ENCODE measurements at places on chromosomes 3 and 15. TPM values are rescaled to one million over a fixed set of nuclear protein-coding genes. Genes with fewer than 3 reads are reported as not detected.
A peak's percentile ranks its signal among the peaks of the same experiment; 100 is the strongest.

- H3K27ac ChIP-seq = no peak overlapping the region
- no peaks in the 10 kb centered on the region for H3K4me1 ChIP-seq
- H3K27me3 ChIP-seq = no peaks in the 10 kb centered on the region
- H3K4me3 ChIP-seq = no peak overlapping the region
- peak; percentile 64 for DNase-seq
Observed at GRCh38 chr15:52735231-52736089, 54.7 kb downstream of the ONECUT1 start.

DNA sequence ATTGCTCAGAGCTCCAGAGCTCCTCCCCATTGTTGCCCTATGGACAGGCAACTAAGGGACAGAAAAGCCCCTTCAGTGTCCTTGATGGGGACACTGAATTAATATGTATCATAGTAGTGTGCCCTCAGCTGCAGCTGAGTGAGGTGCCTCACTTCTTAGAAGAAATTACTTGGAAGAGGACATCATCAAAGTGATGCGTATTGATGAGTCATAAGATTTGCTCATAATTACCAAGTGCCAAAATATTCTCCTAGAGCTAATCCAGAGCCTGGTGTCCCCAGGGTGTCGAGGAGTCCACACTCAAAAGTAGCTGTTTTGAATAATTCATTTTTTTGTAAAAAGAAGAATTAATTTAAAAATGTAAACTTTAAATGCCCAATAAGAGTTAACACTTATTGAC lies 200.7 kb upstream of the SEMA6D start:
- H3K4me3 ChIP-seq = no peak overlapping the region
- no peaks in the 10 kb centered on the region for H3K36me3 ChIP-seq
- peaks cover 6% of the 10 kb centered on the region for H3K4me1 ChIP-seq
- H3K27me3 ChIP-seq = peaks cover 100% of the 10 kb centered on the region

DNA sequence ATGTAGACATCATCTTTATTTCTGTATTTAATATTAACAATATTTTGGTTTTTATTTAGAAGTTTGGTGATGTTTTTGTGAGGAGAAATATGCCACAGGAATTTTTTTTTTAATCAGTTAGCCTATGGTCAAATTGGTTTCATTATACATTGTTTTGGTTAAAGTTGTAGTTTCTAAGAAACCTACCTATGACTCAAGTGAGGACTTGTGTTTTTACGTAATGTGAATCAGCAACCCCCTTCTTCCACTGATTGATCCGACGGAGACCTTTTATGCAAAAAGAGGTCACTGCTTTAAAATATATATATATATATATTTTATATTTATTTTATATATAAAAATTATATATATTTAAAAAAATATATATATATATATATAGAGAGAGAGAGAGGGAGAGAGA lies 698.1 kb downstream of the FHIT start:
- H3K27me3 ChIP-seq = no peaks in the 10 kb centered on the region
- H3K27ac ChIP-seq = no peak overlapping the region
- no peaks in the 10 kb centered on the region for H3K36me3 ChIP-seq
- H3K4me1 ChIP-seq = peaks cover 4% of the 10 kb centered on the region
- no peak overlapping the region for H3K4me3 ChIP-seq
- no peak for DNase-seq

DNA sequence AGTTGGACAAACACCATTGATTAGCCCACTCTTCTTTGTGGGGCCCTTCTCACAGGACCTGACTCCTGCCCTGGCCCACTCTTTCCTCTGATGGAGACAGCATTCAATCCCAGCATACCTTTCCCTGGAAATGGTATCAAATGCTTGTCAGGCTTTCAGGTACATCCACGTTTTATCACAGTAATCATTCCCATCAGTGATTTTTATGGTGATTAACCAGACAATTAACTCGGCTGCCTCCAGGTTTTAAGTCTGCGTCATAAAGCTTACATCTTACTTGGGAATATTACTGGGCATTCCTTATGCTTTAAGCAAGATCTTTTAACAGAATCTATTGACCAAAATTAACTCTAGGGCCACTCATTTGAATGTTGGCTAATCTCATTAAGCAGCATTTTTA lies 33.4 kb downstream of the LRRK1 start:
- no peak for DNase-seq
- H3K36me3 ChIP-seq = no peaks in the 10 kb centered on the region
- no peak overlapping the region for H3K27ac ChIP-seq

DNA sequence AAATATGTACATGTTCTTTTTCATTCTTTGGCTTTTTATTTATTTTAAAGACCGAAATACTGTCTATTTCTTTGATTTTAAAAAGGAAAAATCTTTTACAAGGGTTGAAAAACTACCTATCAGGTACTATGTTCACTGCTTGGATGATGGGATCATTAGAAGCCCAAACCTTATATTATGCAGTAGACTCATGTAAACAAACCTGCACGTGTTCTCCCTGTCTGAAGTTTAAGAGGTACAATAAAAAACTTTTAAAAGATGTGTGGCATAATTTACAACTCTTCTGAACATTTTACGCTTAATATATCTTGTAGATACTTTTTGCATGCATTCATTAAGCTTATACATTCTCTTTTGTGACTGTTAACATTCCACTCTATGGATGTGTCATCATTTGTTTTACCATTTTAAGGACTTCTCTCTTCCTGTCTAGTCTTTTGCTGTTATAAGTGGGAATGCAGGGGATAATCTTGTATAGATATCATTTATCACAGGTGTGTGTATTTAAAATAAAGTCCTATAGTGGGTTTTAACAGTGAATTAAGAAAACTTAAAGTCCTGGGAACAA lies 6.2 kb downstream of the MGA start:
- no peak overlapping the region for H3K4me3 ChIP-seq
- peaks cover 23% of the 10 kb centered on the region for H3K4me1 ChIP-seq
- no peak for DNase-seq
- no peaks in the 10 kb centered on the region for H3K36me3 ChIP-seq

- no peak overlapping the region for H3K27ac ChIP-seq
- DNase-seq = no peak
- H3K4me1 ChIP-seq = peaks cover 19% of the 10 kb centered on the region
- H3K27me3 ChIP-seq = peaks cover 29% of the 10 kb centered on the region
- H3K36me3 ChIP-seq = no peaks in the 10 kb centered on the region
Observed at GRCh38 chr3:173401369-173401768, 3.8 kb downstream of the NLGN1 start.

- no peaks in the 10 kb centered on the region for H3K36me3 ChIP-seq
- DNase-seq = no peak
- no peaks in the 10 kb centered on the region for H3K4me1 ChIP-seq
- H3K27ac ChIP-seq = no peak overlapping the region
- H3K27me3 ChIP-seq = peaks cover 25% of the 10 kb centered on the region
Observed at GRCh38 chr15:28456476-28457395, 76.0 kb downstream of the GOLGA8G start.

GRCh38 chr3:64552160-64552559 lies 135.6 kb downstream of the ADAMTS9 start:
- no peaks in the 10 kb centered on the region for H3K4me1 ChIP-seq
- H3K27me3 ChIP-seq = no peaks in the 10 kb centered on the region
- H3K36me3 ChIP-seq = no peaks in the 10 kb centered on the region
- H3K27ac ChIP-seq = no peak overlapping the region

- no peak for DNase-seq
- no peak overlapping the region for H3K4me3 ChIP-seq
- no peaks in the 10 kb centered on the region for H3K36me3 ChIP-seq
- no peaks in the 10 kb centered on the region for H3K4me1 ChIP-seq
Observed at GRCh38 chr3:127065561-127066290, 82.8 kb downstream of the PLXNA1 start.

DNA sequence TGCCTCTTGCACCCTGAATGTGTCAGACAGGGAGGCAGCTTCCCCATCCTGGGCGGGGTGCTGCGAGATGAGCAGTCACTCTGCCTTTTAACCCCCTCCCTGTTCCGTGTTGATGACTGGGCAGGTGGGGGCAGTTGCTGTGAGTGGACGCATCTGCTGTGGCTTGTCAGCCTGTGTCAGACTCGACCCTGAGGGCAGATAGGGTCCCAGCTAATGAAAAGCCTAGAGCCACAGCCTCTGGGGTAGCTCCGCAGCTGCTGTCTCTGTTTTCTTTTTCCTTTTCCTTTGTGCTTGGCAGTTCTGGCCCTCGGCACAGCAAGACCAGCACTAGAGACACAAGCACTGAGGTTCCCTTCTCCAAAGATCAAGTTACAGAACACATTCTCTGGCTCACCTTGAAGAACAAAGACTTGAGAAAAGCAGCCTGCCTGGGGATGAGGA lies 43.0 kb upstream of the GLCE start:
- no peaks in the 10 kb centered on the region for H3K36me3 ChIP-seq
- H3K4me1 ChIP-seq = no peaks in the 10 kb centered on the region
- H3K27me3 ChIP-seq = no peaks in the 10 kb centered on the region
- no peak overlapping the region for H3K4me3 ChIP-seq
- no peak overlapping the region for H3K27ac ChIP-seq

- peak; percentile 46 for DNase-seq
- H3K4me1 ChIP-seq = peaks cover 3% of the 10 kb centered on the region
- no peaks in the 10 kb centered on the region for H3K27me3 ChIP-seq
- no peaks in the 10 kb centered on the region for H3K36me3 ChIP-seq
- no peak overlapping the region for H3K4me3 ChIP-seq
Observed at GRCh38 chr15:48352474-48353072, 21.3 kb downstream of the DUT start.

DNA sequence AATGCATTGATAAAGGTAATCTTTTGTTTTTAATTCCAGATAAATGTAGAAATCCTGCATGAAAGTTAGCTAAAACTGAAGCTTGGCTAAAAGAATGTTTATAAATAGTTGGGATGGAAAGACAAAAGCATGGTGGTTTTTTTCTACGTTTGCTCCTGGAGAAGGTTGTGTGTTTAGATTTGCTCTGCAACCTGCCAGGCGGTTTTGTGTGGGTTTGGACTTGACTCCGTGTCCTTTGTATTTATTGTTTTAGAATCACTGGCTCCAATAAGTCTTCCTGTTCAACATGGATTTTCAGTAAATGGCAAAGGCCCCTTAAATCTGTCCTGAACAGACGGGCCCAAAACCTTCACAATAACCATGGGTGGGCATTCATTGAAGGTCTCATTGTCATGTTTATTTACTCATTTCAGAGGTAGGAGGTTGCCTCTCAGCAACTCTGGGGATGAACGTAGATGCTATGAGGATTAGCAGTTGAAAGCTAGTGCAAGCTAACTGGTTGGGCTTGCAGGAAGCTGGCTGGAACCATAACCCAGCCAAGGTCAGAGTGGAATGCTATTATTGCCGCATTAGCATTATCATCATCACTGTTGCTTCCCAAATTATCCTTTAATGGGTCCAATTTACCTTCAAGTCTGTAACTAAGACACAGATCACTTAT lies 60.6 kb upstream of the ADAMTS9 start:
- no peak overlapping the region for H3K27ac ChIP-seq
- H3K4me1 ChIP-seq = no peaks in the 10 kb centered on the region
- DNase-seq = no peak

GRCh38 chr15:68340726-68341671 lies 63.5 kb downstream of the FEM1B start:
- peaks cover 12% of the 10 kb centered on the region for H3K4me1 ChIP-seq
- no peak overlapping the region for H3K4me3 ChIP-seq
- H3K36me3 ChIP-seq = no peaks in the 10 kb centered on the region

- DNase-seq = no peak
- H3K27ac ChIP-seq = no peak overlapping the region
- no peaks in the 10 kb centered on the region for H3K36me3 ChIP-seq
- H3K4me1 ChIP-seq = no peaks in the 10 kb centered on the region
- H3K4me3 ChIP-seq = no peak overlapping the region
- no peaks in the 10 kb centered on the region for H3K27me3 ChIP-seq
Observed at GRCh38 chr3:117543521-117543920, 833.9 kb downstream of the TUSC7 start.

- no peak for DNase-seq
- H3K27me3 ChIP-seq = no peaks in the 10 kb centered on the region
Observed at GRCh38 chr3:27963519-27963918, 241.4 kb upstream of the EOMES start.

DNA sequence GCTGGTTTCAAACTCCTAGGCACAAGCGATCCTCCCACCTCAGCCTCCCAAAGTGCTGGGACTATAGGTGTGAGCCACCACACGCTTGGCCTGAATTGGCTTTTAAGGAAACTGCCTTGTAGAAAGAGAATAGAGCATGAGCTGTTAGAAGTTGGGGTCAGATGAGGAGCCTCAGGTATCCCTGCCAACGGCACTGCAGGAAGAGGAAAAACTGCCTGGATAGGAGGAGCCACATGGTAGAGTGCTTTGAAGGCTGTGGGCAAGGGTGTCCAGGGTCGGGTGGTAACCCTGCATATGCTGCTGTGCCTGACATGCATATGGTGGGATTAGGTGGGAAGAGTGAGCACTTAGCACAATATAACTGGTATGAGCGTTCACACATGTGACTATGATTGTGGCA lies 55.0 kb downstream of the BSN start:
- no peak overlapping the region for H3K27ac ChIP-seq
- H3K4me3 ChIP-seq = no peak overlapping the region
- no peaks in the 10 kb centered on the region for H3K4me1 ChIP-seq
- no peak for DNase-seq

- H3K27me3 ChIP-seq = no peaks in the 10 kb centered on the region
- no peak for DNase-seq
Observed at GRCh38 chr3:101518421-101518871, 5.4 kb upstream of the SENP7 start.

DNA sequence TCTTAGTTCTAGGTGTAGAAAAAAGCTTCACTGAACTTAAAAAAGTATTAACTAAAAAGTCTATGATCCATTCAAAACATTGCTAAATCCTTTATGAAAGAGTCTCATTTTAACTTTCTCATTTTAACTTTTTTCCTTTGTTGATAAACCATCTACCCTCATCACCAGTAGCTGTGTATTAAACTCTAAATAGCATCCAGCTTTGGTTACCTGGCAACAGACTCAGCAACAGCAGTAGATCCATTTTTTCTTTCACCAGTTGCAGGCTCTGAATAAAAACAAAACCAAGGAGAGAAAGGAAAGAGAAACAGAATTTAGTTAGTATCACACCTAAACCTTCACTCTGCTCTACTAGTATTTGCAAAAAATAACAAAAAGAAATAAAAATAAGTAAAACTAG lies 51.6 kb downstream of the TP53BP1 start:
- H3K36me3 ChIP-seq = peaks cover 10% of the 10 kb centered on the region
- peaks cover 10% of the 10 kb centered on the region for H3K4me1 ChIP-seq
- DNase-seq = no peak
- H3K27ac ChIP-seq = peak overlapping the region; percentile 64
- no peaks in the 10 kb centered on the region for H3K27me3 ChIP-seq

- DNase-seq = no peak
- no peak overlapping the region for H3K4me3 ChIP-seq
- H3K4me1 ChIP-seq = no peaks in the 10 kb centered on the region
- H3K36me3 ChIP-seq = no peaks in the 10 kb centered on the region
- no peaks in the 10 kb centered on the region for H3K27me3 ChIP-seq
Observed at GRCh38 chr3:161598639-161599038, 102.0 kb downstream of the OTOL1 start.

- peaks cover 57% of the 10 kb centered on the region for H3K4me1 ChIP-seq
- H3K27me3 ChIP-seq = no peaks in the 10 kb centered on the region
- H3K27ac ChIP-seq = no peak overlapping the region
- H3K36me3 ChIP-seq = no peaks in the 10 kb centered on the region
Observed at GRCh38 chr3:195095704-195096036, 175.3 kb downstream of the XXYLT1 start.

GRCh38 chr3:194586836-194587235 lies 46.4 kb downstream of the TMEM44 start:
- H3K27me3 ChIP-seq = no peaks in the 10 kb centered on the region
- peaks cover 43% of the 10 kb centered on the region for H3K4me1 ChIP-seq
- DNase-seq = peak; percentile 86
- H3K4me3 ChIP-seq = no peak overlapping the region

CCR3 gene
- 0.74 TPM for polyA plus RNA-seq

MAP2K5 gene
- 10.6 TPM for polyA plus RNA-seq

LIPC gene
- 0.37 TPM for polyA plus RNA-seq

IL17RC gene
- 9.3 TPM for polyA plus RNA-seq

BCL2A1 gene
- polyA plus RNA-seq = 465 TPM

MYO5C gene
- not detected for polyA plus RNA-seq

GREM1 gene
- polyA plus RNA-seq = not detected

MESP1 gene
- polyA plus RNA-seq = 1.2 TPM

ADGRG7 gene
- polyA plus RNA-seq = not detected

SOX2 gene
- polyA plus RNA-seq = not detected

ZNF620 gene
- 0.37 TPM for polyA plus RNA-seq
